Muscle of arm (tissue), 14 donors: ENCODE measurements at places on chromosomes 4 and X. TPM values are rescaled to one million over a fixed set of nuclear protein-coding genes. Genes with fewer than 3 reads are reported as not detected.

The GRIA3 gene
- polyA plus RNA-seq: 3.5 TPM

The NAP1L2 gene
- polyA plus RNA-seq: 0.49 TPM

The PLXNA3 gene
- polyA plus RNA-seq: 37.1 TPM

The NAP1L5 gene
- polyA plus RNA-seq: 11.0 TPM

The HADH gene
- 103 TPM for polyA plus RNA-seq

The BEND4 gene
- not detected for polyA plus RNA-seq

The TRPC5OS gene
- 0.48 TPM for polyA plus RNA-seq

The ZCCHC12 gene
- polyA plus RNA-seq: 0.24 TPM

The PNMA5 gene
- not detected for polyA plus RNA-seq
